Endothelial cell (in vitro differentiated cells): ENCODE measurements at places on chromosomes 3 and 15.

DNA sequence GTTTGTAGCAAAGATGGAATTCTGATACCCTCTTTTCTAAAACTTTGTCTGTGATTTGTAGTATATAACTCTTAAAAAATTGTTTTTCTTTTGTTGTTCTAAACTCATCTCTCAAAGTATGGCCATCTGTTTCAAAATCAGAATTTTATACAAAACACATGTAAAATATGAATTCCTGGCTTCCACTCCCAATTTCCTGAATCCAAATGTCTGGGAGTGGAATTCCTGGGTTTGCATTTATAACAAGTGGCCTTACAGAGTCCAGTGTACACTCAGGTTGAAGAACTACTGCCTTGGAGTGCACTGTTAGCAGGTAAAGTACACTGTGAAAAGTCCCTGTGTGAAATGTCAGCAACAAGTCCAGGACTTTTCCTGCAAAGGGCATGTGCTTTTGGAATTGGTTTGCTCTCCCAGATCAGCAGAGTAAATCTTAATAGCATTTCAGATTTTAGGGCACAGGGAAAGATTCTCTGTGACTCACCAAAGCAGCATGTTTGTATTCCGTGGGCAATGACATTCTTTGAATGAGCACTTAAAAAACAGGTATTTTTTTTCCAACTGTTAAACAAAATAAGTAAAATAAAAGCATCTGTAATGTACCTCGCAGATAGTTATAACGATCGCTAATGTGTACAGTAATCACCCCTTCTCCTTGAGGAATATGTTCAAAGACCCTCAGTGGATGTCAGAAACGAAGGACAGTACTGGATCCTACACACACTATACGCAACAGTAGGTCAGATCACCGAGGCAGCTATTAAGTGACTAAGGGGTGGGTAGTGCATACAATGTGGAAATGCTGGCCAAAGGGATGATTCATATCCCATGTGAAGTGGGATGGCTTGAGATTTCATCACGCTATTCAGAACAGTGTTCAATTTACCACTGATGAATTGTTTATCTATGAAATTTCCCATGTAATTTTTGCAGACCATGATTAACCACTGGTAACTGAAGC is 2.0 kb upstream of the CLDN16 start:
- no peak for DNase-seq

DNA sequence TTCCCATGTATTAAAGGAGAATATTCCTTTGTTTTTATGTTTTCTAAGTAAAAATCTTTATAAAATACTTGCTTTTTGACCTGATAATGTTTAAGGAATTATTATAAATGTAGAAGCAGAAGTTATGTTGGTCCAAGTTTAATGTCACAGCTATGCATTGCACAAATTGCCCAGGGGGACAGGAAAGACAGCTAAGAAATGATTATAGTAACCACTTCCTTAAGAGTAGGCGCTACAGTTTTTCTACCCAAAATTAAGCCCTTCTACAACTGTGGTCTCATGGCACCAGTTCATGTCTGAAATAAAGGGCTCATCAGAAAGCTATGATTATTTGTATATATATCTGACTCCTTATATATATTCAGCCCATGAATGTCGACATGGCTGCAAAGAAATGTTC is 176.4 kb downstream of the GBE1 start:
- DNase-seq = no peak

GRCh38 chr15:51619331-51620035 is 3.1 kb downstream of the DMXL2 start:
- DNase-seq = no peak

- no peak for DNase-seq
Observed at GRCh38 chr3:177463863-177464262, 266.6 kb upstream of the TBL1XR1 start.

GRCh38 chr15:86555939-86556338 is 476.3 kb downstream of the AGBL1 start:
- no peak for DNase-seq

GRCh38 chr3:141181819-141182218 is 49.8 kb upstream of the PXYLP1 start:
- no peak for DNase-seq

DNA sequence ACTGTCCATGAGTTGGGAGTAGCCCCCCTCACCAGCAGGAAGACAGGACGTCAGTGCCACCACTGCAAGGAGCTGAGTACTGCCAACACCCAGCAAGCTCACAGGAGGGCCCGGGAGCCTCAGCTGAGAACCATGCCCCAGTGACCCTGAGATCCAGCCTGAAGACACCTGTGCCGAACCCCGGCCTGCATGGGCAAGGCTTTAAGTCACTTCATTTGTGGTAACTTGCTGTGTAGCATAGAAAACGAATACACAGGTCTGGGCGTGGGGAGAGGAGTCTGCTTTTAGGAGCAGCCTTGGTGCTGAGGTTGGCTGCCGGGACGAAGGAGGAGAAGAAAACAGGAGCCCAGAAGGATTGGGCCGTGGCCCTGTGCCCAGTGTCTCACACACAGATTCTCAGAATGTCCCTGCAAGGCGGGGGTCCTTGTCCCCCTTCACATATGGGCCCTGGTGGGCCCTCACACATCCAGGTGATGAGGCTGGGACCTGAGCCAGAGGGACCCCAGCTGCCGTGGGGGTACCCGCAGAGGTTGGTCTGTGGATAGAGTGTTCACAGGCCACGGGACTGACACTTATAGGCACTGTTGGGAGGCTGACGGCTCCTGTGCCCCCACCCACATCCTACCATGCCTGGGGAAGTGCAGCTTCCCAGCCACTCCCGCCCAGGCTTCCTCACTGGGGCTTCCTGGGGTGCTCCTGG is 85.3 kb downstream of the PLXNA1 start:
- no peak for DNase-seq

GRCh38 chr3:155147588-155147987 is 67.5 kb downstream of the MME start:
- DNase-seq = no peak

GRCh38 chr3:41323467-41324155 is 124.3 kb downstream of the CTNNB1 start:
- no peak for DNase-seq

DNA sequence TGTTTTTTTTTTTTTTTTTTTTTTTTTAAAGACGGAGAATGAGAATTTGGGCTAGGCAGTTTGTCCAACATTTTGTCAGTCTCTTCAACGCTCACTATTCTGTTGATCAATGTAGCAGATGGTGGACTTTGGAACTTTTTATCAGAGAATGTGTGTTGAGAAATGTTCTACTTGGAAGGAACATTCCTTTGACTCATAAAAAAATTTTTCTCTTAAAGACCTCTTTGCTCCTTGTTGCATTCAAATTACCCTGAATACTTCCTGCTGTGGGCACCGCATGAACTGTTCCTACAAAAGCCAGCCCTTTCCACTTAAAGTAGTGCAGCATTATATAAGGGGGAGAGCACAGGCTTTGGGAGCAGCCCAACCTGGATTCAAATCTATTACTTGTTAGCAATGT is 182.9 kb downstream of the AKAP13 start:
- no peak for DNase-seq

- no peak for DNase-seq
Observed at GRCh38 chr3:115808244-115808643, 184.9 kb downstream of the GAP43 start.

DNA sequence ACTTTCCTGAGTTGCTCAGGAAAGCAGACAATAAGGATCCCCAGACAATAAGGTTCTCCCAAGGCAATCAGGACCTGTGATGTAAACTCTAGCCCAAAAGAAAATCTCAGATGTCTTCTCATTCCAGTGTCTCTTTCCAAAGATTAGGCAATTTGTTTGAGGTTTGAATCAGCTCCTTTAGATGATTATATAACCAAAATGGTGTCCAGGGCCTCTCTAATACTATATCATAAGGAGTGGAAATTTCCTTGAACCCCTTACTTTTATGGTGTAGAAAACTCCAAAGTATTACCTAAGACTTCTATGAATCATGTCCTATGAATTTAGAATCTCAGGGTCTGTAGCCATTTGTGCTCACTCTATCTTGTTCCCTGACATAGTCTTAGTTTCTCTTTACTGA is 65.9 kb downstream of the GPR176 start:
- no peak for DNase-seq

DNA sequence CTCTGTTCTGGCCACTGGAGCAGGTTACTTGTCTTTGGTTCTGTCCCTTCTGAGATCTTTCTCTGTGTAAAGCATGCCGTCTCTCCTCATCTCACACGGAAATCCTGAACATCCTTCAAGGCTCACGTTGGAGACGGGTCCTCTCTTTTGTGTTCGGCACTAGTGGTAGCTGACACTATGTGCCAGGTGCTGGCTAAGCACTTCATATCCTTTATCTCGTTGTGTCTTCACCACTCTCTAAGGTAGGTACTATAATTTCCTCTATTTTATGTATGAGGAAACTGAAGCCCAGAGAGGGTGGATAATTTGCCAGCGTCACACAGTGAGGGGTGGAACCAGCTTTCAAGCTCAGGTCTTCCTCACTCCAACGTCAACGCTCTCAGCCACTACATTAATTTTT is 1.2 kb downstream of the IFT122 start:
- DNase-seq = no peak

DNA sequence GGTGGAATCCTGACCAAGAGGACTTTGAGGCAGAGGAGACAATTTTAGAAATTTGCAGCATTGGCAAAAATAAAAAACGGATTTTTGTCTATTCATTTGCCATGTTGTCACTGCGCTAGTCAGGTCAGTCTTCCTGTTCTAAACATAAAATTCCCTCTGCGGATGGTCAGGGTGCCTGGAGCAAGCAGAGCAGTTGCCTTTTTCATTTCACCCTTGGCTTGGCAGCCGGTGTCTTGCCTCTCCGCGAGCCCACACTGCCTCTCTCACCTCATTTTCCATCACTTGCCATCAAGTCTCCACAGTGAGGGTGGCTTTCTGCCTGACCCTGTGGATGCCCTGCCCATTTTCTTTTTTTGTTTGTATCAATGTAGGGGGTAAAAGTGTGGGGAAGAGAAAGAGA is 396.1 kb downstream of the LRTM1 start:
- no peak for DNase-seq

DNA sequence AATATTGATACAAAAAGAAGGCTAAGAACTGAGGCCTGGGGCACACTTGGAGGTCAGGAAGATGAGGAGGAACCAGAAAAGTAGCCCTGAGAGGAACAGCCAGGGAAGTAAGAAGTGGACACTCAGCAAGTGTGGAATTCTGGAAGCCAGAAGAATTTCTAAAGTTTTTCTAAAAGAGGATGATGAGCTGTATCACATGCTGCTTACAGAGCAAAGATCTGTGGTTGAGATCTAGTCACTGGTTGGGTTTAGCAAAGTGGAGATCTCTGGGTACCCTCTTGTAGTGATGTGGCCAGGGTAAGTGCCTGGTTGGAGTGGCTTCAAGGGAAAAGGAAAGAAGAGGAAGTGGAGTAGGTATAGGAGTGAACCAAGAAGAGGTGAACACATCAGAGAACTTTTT is 95.4 kb upstream of the DAZL start:
- DNase-seq = no peak

DNA sequence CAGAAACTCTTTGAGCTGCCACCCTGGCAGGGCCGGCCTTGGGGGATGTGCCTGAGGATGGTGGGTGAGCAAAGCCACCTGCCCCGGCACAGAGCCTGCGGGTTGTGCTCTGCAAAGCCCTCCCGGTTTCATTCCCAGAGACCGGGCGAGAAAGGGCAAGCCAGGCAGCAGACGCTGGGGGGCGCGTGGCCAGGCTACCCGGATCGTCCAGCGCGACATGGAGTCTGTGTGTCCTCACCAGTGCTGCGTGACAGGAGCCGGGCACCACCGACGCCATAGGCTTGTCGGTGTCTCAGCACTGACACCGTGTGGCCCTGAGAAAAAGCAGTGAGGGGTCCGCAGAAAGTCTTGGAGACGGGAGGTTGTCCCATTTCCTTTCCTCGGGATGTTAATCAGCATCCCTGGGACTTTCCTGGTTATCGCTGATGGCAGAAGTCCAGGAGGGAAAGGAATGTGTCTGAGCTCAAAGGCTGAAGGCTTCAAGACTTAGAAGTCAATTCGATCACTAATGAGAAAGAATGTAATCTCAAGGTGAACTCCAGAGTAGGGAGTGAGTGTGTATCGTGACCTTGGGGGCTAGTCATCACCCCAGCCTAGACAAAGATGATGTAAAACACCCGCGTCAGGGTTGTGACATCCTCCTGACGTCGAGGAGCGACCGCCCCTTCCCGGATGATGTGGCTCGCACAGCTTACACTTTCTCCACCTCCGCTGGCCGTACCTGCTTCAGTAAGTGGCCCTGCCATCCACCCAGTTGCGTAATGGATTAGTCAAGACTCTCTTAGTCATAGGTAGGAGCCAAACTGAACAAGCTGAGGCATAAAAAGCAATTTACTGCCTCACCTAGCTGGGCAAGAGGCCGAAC is 36.3 kb upstream of the PLA2G4E start:
- peak; percentile 89 for DNase-seq

DNA sequence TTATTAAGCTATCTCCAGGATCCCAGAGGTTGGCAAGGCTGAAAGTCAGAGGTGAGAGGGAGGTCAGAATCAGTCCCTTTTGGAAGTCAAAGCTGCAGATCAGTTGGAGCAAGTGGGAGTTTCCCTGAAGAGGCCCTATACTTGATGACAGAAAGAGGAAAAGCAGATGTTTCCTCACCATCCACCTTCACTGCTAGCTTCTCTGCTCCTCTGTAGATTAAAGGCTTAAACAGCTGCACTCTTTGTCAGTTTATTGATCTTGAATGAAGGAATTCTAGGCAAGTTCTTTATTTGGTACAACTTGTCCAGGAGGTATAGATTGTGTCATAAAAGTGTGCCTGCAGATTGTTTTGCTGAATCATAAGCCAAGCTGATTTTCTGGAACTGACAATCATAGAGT is 408.2 kb upstream of the TGFBR2 start:
- DNase-seq = no peak

DNA sequence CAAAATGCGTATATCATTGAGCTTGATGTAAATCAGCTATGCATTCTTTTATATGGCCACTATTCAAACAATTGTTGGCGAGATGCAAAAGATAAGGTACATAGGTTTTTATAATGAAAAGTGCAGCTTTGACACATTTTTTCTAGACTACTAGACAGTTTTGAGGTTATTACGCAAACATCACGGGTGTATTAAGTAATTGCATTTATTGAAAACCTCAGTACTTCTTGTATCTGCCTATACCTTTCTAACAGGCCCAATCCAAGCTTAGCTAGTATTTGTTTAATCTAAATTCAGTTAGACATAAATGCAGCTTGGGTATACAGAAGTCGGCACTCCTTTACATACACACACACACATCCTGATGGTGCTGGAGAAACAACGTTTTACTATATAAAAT is 2.7 kb downstream of the SPESP1 start:
- DNase-seq = no peak

GRCh38 chr3:10505050-10505790 is at the start of gene ATP2B2:
ATP2B2 (minus strand) TSS chr3:10505586; CDS start chr3:10449543, 56,043 bp downstream.
- DNase-seq = peak; percentile 36

GRCh38 chr3:117393119-117393518 is 683.5 kb downstream of the TUSC7 start:
- no peak for DNase-seq

DNA sequence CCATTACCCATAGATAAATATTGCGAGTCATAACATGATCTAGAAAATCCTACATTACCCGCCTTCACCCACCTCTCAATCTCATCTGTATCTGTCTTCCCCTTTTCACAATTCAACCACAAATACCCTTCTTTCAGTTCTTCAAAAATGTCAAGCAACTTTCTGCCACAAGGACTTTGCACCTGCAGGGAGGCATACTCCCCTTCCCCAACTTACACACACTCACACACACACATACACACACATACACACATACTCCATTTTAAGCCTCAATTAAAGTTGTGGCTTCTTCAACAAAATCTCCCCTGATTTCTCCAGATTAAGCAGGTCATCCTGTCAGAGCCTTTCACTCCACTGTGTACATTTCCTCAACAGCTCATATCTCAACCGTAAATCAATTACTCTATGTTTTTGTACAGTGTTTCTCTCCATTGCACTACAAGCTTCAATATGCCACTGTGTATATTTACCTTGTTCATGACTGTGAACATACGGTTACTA is 33.1 kb upstream of the CCDC50 start:
- no peak for DNase-seq
